ENCODE measurements at places on chromosomes 2 and 18.

DNA sequence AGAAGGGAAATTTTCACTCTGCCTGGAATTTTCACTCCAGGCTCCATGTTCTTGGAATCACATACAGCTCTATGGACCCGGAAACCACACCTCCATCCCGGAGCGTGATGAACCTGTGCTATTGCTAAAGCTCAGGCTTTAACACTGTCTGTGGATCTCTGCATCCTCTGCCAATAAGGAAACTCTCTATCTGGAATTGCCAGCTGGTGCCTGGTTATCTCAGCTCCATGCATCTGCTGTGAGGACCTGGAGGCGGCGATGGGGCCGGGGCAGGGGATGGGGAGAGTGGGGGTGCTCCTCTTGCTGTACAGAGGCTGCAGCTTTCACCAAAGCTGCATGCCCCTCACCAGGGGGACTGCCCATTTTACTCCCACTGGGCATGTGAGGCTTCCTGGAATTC lies 754.0 kb upstream of the SOX11 start:
- DNase-seq: no peak

DNA sequence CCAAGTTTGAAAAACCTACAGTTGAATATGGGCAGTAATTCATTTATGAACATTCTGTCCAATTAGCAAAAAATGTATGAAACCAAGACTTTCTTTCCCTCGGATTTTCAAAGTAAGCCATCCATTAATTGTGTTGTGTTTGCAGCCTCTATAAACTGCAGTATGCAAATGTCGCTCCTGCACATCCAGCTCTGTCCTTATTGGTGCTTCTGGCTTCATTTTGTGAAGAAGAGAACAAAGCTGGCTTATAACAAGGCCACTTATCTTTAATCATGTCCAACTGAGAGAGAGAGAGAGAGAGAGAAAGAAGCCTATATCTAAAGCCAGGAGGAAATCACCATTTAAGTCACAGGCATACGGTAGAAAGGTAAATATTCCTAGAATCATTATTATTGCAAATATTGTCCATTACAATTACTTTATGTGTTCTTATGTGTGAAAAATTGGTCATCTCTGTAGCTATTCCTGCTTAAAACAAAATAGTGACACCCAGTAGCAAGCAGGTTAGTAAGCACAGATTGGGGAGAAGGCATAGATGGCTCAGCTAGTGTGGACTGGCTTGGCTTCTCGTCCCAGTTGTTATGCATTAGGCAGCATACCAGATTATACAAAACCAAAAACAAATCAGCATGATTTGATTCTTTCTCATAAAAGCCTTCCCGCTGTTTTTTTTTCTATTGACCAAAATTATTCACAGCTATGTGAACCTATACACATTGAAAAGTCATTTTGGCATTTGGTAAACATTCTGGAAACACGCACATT lies 726.4 kb upstream of the SOX11 start:
- DNase-seq: no peak

- no peak for DNase-seq
Measured at GRCh38 chr2:21379140-21379539, 255.4 kb downstream of the TDRD15 start.

DNA sequence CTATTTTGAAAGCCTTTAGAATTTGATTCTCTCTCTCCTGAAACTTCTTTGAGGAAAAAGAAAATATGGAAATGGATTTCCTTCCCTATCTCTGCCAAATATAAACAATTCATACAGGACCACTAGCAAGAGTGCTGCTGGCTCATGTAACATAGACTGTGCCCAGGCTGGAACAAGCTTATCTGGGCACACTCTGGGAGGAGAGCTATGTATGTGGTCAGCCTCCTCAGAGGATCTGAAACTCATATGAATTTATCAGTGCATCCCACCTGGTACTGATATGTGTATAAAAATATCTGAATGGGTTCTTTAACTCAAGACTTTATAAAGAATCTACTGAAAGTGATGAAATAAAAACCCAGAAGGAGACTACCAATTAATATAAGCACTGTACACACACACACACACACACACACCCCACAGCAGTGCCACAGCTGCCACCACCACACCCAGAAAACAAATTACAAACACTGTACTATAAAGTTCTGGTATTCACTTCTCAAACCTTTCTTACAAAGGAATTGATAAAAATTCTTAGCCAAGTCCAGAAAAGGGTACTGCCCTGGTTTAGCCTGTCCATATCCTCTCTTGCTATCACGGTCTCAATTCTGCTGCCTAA lies 115.6 kb downstream of the IRS1 start:
- no peak for DNase-seq
